Mesenchymal stem cell (in vitro differentiated cells and primary cell): ENCODE measurements at places on chromosomes 5 and 9.
A peak's percentile ranks its signal among the peaks of the same experiment; 100 is the strongest.

GRCh38 chr5:178630475-178630930, 3.7 kb upstream of the CLK4 start:
- H3K4me3 ChIP-seq, result no peak overlapping the region
- H3K27ac ChIP-seq, result no peak overlapping the region
- no peaks in the 10 kb centered on the region for H3K36me3 ChIP-seq
- H3K27me3 ChIP-seq, result peaks cover 4% of the 10 kb centered on the region
- DNase-seq, result peak; percentile 50

DNA sequence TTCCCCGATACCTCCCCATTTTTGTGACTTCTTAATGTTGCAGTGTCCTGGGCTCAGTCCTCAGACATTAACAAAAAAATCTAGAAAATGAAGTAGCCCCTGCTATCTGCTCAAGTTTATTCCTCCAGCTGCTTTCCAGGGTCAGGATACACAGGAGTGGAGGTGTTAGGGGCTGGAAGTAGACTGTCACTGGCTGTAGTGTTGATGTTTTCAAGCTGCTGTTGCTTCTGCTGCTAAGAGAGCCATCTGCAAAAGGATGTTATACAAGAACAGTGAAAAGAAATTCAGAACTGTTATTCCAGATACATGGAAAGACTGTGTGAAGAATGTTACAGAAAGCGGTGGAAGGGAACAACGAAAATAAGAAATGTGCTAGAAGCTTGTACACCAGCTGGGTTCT, 10.7 kb downstream of the CD14 start:
- peaks cover 6% of the 10 kb centered on the region for H3K27me3 ChIP-seq
- no peak overlapping the region for H3K4me3 ChIP-seq
- no peaks in the 10 kb centered on the region for H3K4me1 ChIP-seq
- no peak overlapping the region for H3K27ac ChIP-seq
- DNase-seq, result no peak
- H3K36me3 ChIP-seq, result no peaks in the 10 kb centered on the region

DNA sequence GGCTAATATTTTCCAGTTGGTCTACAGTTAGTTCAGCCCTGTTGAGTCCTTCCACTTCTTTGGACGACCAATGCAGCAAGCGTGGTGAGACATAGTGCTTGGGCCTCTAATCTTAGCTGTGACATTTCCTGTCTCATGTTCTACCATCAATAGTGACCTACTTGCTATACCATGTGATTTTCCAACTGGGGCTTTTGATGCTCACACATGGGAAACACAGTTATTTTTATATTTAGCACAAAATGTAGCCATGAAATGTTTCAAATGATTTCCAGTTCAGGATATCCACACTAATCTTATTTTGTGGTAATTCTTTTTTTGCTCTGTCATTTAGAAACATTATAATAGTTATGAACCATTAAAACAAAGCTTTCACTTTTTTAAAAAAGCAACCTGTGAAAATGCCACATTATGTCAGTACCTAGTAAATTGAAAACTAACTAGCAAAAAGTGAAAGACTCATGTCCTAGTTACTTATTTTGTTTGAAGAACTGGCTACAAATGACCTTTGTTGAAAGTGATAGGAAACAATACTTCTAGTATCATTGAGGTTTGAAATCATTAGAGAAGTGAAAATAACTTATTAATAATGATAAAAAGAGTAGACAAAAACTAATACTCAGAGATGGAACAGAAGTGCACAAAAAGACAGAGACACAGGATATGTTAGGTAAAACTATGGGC, 18.3 kb downstream of the MARCHF3 start:
- H3K36me3 ChIP-seq, result no peaks in the 10 kb centered on the region
- H3K27ac ChIP-seq, result no peak overlapping the region
- H3K4me1 ChIP-seq, result no peaks in the 10 kb centered on the region
- no peak for DNase-seq
- no peak overlapping the region for H3K4me3 ChIP-seq

- H3K27ac ChIP-seq, result no peak overlapping the region
- no peak overlapping the region for H3K4me3 ChIP-seq
- no peaks in the 10 kb centered on the region for H3K36me3 ChIP-seq
- no peaks in the 10 kb centered on the region for H3K4me1 ChIP-seq
- H3K27me3 ChIP-seq, result no peaks in the 10 kb centered on the region
Observed at GRCh38 chr5:150993422-150993821, 27.0 kb upstream of the GPX3 start.

GRCh38 chr5:39055768-39056398, 18.3 kb downstream of the RICTOR start:
- H3K27ac ChIP-seq, result no peak overlapping the region
- no peak overlapping the region for H3K4me3 ChIP-seq
- DNase-seq, result no peak
- no peaks in the 10 kb centered on the region for H3K4me1 ChIP-seq

- no peak overlapping the region for H3K27ac ChIP-seq
- no peaks in the 10 kb centered on the region for H3K36me3 ChIP-seq
- no peak for DNase-seq
Observed at GRCh38 chr9:16064771-16065170, 511.9 kb downstream of the CCDC171 start.

DNA sequence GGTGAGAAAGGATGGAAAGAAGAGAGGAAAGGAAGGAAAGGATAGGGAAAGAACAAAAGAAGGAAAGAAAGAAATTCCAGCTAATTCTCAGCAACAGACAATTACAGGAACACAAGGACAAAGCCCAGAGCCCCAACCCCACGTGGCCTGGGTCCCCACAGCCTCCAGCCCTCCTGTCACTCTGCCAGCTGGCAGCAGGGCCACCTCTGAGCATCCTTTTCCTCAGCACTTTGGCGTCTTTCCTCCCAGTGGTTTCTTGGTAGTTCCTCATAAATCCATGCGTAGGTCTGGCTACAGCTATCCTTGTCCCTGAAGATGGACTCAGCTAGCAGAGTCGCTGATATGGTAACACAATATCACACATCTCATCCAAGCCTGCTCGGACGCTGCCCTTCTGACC, 28.3 kb downstream of the ADAMTS2 start:
- no peak for DNase-seq
- no peak overlapping the region for H3K4me3 ChIP-seq
- no peaks in the 10 kb centered on the region for H3K4me1 ChIP-seq
- H3K36me3 ChIP-seq, result no peaks in the 10 kb centered on the region
- no peak overlapping the region for H3K27ac ChIP-seq

DNA sequence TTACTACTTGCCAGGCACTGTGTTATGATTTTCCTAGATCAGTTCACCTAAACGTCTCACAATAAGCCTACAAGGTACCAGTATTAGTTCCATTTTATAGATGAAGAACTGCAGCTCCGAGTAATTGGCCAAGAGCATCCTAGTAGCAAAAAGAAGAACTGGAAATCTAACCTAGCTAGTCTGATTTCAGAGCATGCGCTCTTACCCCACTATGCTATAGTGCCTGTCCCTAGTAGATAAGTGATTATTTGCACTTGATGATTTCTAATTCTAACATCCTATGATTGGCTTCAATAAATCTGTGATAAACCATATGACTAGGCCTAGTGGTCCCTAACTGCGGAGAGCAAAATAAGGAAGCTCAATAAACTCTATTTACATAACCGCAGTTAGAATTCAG, 7.1 kb upstream of the PLAC8L1 start:
- H3K36me3 ChIP-seq, result peaks cover 15% of the 10 kb centered on the region
- H3K27ac ChIP-seq, result no peak overlapping the region
- no peaks in the 10 kb centered on the region for H3K27me3 ChIP-seq
- no peak overlapping the region for H3K4me3 ChIP-seq
- DNase-seq, result no peak
- H3K4me1 ChIP-seq, result no peaks in the 10 kb centered on the region

DNA sequence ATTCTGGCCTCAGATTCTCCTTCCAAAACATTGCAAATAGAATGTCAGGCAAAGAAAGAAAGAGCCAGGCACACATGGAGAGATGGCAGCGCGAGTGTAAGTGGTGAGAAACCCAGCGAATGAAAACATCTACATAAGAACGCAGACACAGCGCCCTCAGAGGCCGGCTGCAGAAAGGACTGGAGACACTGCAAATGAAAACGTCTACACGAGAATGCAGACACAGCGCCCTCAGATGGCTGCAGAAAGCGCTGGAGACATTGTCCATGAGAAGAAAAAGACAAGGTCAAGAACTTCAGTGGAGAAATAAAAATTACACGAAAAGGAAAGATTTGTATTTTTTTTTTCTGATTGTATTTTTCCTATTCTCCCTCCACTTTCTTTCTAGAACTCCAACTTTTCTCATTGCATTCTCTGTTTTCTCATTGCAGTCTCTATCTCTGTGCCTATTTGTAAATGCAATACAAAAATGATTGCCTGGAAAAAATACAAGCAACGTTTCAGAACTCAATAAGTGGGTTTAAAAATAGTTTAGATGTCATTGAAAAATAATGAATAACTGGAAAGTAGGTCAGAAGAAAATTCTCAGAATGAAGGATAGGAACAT, 117.9 kb upstream of the LPCAT1 start:
- H3K4me1 ChIP-seq, result peaks cover 16% of the 10 kb centered on the region
- H3K27ac ChIP-seq, result no peak overlapping the region
- no peak overlapping the region for H3K4me3 ChIP-seq
- DNase-seq, result peak; percentile 92
- H3K27me3 ChIP-seq, result peaks cover 45% of the 10 kb centered on the region

- peaks cover 34% of the 10 kb centered on the region for H3K4me1 ChIP-seq
- H3K27ac ChIP-seq, result no peak overlapping the region
- no peaks in the 10 kb centered on the region for H3K27me3 ChIP-seq
- peaks cover 80% of the 10 kb centered on the region for H3K36me3 ChIP-seq
- no peak overlapping the region for H3K4me3 ChIP-seq
- DNase-seq, result no peak
Observed at GRCh38 chr5:179829732-179830435, 9.2 kb downstream of the SQSTM1 start.

GRCh38 chr5:59296317-59297264, 596.9 kb downstream of the PDE4D start:
- DNase-seq, result peak; percentile 69
- no peak overlapping the region for H3K4me3 ChIP-seq
- H3K27ac ChIP-seq, result peak overlapping the region; percentile 36
